Stimulated activated CD4-positive, alpha-beta T cell treated with anti-CD3 and anti-CD28 coated beads, Interleukin-12 subunit alpha, Interleukin-12 subunit beta, amount 100 ng/mL, for 48 hours (primary cell): ENCODE measurements at places on chromosomes 16 and 17.

DNA sequence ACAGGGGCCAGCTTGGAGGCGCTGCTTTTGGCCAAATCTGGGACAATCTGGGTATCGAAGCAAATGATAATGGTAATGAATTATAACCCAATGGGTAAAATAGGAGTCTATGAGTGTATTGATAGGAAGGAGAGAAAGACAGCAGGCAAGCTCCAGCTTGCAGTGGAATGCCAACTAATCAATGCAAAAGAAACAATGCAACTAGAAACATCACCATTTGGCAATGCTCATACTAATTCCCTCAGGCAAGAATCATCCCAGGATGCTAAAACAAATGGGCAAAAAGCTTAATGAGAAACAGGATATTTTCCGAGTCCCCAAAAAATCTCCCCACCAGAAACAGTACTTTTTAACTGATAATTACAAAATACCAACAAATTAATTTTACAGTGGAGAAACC, 64.7 kb downstream of the ADCY9 start:
- DNase-seq: no peak

- no peak for DNase-seq
Observed at GRCh38 chr17:59152925-59153324, 2.1 kb downstream of the SKA2 start.

DNA sequence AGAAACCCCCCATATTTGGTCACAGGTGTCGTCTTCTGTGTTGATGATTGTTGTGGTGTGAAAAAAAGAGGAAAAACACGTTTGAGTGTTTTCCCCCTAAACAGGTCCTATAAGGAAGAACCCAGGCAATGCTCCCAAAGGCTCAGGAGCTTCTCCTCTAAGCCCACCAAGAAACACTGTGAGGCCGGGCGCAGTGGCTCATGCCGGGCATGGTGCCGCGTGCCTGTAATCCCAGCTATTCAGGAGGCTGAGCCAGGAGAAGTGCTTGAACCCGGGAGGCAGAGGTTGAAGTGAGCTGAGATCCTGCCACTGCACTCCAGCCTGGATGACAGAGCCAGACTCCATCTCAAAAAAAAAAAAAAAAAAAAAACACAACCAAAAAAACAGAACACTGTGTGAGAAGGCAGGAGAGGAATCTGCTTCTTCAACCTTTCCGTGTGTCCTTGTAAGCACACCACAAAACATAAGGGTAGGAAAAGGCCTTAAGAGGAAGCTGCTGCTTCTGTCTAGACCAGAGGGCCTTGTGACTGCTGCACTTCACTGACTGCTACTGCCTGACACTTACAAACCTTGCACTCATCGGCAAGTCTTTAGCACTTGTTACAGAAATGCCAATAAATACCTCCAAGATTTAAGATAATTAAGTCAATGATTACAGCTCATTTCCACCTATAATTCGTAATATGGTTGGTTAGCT, 9.3 kb downstream of the JPT1 start:
- DNase-seq: no peak

DNA sequence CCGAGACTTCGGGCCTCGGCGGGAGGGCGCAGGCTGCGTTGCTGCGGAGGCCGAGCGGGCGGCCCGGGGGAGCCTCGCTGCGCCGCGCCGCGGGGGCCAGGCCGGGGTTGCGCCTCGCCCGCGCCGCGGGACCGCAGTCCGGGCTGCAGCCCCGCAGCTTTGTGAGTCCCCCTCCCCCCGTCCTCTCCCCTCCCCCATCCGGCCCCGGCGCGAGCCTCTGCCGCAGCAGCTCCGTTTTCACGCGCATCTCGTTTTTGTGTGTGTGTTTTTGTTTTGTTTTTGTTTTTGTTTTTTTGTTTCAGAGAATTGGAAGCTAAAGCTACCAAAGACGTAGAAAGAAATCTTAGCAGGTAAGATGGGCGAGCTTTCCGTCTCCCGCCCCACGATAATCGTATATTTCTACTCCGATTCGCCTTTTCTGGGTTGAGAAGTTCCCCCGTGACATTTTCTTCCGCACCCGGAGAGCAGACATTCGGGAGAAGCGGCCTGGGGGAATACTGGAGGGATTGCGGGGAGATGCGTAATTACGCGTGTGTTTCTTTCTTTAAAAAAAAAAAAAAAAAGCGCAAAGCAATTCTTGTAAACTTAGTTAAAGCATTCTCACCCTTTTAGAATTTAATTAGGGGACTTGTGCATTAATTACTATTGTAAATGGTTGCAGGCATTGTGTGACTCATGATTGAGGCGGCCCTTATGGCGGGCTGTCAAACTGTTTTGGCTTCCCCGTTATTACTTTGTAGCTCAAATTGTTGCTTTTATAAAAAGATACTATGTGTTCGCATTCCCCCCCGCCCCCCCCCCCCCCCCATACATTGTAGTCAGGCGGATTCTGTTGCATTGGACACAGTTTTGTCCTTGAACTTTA, 732 bp downstream of the TNRC6A start:
- no peak for DNase-seq

DNA sequence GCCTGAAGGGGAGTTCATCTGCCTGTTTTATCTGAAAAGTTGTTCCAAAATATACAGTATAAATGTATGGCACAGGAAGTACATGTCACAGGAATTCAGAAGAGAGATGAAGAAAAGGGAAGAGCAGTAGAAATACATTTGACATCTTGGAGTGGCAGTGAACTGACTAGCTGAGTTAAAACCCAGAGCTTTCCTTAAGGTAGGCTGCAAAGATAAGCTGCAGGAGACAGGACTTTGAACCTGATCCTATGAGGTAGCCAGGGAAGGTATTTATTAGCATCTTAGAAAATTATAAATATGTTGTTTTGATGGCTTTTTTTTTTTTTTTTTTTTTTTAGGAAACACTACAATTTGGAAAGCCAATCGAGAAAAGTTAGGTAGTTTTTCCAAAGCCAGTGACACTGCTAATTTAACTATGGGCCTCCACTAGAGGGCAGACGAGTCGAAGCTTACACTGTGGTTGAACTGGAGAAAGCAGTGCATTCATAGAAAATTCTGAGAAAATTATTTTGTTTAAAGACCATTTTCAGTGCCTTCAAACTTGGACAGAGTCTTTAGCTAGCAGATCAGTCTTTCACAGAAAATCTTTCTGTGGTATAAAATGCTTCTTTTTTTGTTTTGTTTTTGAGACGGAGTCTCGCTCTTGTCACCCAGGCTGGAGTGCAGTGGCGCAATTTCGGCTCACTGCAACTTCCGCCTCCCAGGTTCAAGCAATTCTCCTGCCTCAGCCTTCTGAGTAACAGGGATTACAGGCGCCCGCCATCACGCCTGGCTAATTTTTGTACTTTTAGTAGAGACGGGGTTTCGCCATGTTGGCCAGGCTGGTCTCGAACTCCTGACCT, 122.3 kb downstream of the SSH2 start:
- DNase-seq: peak; percentile 51

- no peak for DNase-seq
Observed at GRCh38 chr17:76123749-76124581, 17.1 kb downstream of the FOXJ1 start.

DNA sequence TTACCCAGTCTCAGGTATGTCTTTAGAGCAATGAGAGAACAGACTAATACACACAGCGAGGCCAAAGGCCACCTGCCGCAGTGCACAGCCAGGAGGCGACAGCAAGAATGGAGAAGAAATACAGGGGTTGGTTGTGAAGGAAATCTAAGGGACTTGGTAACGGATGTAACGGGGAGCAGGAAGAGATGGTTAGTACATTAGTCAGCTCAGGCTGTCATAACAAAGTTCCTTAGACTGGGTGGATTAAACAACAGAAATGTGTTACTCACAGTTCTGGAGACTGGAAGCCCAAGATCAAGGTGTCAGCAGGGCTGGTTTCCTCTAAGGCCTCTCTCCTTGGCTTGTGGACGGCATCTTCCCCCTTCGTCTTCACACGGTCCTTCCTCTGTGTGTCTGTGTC, 47.1 kb downstream of the TVP23C start:
- no peak for DNase-seq

DNA sequence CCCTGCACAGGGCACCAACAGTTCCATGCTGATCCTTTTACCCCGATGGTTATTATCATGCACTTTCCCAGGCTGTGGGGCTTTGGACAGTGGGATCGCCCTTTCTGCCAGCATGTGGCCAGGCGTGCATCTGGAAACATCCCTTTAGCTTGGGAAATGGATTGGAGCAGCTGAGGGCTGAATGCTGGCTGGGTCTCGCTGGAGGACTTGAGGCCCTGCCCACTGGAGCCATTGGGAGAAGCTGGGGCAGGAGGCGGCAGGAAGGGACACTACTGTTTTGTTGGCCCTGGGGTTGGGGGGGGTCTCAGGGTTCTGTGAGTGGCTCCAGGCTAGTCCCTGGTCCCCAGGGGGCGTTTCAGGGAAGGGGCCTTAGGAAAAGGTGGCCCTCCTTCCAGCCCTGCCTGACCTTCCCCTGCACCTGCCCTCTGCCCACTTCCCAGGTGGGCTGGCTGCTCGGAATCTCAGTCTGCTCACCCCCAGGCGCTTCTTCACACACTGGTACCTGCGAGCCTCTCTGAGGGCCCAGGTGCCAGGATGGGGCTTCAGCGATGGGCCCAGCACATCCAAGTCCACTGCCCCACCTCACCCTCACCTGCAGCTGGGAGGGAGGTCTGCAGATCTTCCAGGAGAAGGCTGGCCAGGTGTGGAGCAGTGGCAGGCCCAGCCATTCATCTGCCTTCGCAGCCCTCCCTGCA, 1.6 kb upstream of the ADGRG3 start:
- DNase-seq: no peak

DNA sequence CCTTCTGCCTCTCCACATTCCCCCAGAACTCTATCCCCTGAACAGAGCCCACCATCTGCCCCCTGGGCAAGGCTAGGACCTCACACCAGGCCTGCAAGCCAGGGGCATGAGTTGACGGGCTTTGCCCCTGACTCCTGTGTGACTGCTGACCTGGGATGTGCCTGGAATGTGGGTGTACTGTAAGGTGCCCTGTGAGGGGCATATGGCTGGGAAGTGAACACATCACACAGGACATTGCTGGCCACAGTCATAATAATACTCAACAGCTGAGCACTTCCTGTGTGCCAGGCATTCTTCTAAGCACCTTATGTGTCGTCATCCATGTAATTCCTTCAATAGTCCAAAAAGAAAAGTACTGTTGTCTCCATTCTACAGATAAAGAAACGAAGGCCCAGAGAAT, 13.3 kb downstream of the CES4A start:
- no peak for DNase-seq

DNA sequence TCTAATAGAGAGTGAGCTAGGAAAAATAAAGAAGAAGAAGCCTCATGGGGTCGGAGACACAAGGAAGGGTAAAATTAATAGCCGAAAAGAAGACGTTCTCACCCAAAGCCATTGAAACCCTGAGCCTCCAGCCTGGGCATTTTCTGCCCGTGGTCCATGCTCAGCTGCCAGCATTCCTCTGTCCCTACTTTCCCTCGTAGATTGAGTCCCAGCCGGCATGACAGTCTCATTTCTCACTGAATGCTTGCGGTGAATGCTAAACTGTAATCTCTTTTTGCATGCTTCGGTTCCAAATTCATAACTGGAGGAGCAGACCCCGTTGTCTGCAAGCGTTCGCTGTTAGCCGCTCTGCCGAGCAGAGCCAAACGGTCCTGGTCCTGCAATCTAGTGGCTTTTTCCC, 54.0 kb upstream of the COX10 start:
- DNase-seq: no peak

GRCh38 chr17:55690105-55690508, 32.6 kb downstream of the TMEM100 start:
- no peak for DNase-seq
